ENCODE measurements at places on chromosomes 7 and 10.

DNA sequence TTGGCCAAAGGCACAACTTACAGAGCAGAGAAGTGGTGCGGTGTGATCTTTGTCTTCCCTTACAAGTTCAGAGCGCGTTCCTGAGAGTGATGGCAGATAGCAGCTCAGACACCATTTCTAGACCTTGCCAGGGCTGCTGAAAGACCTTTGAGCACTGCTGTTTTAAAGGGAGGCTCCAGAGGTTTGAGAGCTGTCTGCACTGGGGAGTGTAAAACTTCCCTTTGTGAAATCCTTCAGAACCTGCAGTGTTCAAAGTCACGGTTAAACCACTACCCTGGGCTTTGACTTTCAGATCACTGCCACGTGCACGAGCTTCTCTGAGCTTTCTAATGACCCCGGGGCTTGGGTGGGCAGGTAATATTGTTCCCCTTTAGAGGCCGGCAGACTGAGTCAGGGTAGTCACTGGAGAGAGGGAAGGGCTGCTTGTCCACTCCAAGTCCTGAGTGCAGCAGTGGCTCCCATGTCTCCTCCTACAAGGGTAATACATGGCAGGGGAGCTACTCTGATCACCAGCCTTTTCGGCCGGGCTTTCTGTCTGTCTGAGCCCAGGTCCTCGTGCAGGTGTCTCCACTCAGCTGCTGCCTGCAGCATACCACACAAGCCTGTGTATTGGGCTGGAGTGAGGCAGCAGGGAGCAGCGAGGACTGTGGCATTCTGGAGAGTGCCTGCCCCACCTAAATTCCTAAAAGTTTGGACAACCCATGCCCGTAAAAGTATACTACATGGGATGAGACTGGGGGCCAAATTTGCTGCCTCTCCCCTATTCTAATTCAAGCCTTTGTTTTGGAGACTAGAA lies 63.3 kb downstream of the ZMIZ1 start:
- DNase-seq: no peak

- DNase-seq: no peak
Measured at GRCh38 chr10:90420637-90421318, 437.1 kb downstream of the HTR7 start.

DNA sequence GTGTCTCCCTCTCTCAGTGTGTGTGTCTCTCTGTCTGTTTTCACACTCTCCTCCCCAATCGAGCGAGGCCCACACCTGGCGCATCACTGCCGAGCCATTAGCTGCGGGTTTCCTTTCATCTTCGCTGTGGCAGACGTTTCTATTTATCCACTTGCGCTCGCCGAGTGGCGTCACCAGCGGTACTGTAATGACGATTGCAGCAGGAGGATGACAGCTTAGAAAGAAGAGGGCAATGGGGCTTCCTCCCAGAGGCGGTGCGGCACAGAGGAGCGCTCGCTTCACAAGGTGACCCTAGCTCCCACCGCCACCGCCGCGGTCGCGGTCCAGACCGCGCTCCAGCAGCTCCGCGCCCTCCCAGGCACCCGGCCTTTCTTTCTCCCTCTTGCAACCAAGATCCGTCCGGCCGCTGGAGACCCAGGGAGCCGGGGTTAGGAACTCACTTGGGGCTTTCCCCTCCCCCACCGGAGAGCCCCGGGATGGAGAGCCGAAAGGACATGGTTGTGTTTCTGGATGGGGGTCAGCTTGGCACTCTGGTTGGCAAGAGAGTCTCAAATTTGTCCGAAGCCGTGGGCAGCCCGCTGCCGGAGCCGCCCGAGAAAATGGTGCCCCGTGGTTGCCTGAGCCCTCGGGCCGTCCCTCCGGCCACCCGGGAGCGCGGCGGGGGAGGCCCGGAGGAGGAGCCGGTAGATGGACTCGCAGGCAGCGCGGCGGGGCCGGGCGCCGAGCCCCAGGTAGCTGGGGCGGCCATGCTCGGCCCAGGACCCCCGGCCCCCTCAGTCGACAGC lies at the start of gene EVX1:
TSS of gene EVX1 (plus strand) at position 248 of the 785 bp plus-strand sequence. CDS start at position 477, 229 bp downstream.
- peak; percentile 25 for DNase-seq

DNA sequence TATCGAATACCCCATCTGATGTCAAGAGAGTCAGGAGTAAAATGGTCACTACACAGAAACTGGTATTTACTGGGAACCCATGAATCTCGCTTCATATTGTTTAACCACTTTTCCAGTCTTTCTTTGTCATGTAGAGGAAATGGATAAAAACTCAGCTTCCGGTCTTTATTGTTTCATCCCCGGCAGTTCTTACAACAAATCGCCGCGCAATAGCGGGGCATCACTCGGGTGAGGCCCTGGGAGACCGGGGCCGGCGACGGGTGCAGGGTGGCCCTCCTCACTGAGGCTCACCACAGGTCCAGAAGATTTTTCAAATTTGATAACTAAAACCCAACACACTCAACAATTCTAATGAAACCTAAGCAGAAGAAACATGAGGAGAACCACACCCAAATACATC lies 35.6 kb upstream of the PTPRN2 start:
- no peak for DNase-seq

DNA sequence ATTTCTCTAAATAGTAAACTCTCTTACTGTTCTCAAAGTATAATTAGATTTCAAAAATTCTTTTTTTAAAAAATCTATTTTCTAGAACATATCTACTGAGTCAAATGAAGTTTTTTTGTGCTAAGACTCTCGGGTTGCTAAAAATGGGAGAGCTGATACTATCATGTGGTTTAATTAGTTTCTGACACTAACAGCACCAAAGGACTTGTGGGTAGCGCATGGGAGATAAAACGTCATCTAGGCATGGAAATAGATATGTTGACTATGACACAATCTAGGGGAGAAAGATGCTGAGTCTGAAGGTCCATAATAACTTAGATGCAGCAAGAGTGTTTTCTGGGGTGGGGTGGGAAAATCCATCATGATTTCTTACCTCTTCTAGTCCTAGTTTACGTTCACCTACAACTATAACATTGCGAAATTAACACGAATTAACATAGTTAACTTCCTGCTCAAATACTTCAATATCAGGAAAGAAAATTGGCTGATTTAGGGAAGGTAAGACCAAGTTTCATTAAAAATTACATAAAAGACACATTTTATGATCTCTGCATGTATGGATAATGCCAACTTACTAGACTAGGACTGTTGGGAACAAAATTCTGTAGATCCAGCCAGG lies 14.3 kb upstream of the ARMC3 start:
- no peak for DNase-seq

- DNase-seq: no peak
Measured at GRCh38 chr7:47103498-47104205, 478.3 kb downstream of the TNS3 start.

GRCh38 chr10:121252756-121253155 lies 345.5 kb downstream of the FGFR2 start:
- DNase-seq: no peak

GRCh38 chr7:75642810-75643486 lies 95.8 kb downstream of the HIP1 start:
- peak; percentile 49 for DNase-seq

GRCh38 chr7:33191340-33191739 lies 62.0 kb downstream of the BBS9 start:
- DNase-seq: no peak

DNA sequence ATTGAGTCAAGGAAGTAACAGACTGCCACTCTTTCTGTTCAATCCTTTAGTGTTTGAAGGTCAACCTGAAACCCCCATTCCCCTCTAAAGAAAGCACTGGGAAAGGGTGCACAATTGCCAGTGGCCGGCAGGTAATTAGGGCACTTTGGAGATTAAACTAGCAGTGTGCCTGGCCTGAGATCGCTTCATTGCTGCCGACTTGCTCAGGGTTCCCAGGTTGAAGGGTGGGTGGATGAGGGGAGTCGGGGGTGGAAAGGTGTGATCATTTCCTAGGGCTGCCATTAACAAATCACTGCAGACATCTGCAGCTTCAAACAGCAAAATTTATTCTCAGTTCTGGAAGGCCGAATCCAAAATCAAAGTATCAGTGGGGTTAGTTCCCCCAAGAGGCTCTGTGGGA lies 16.3 kb upstream of the BTBD16 start:
- DNase-seq: no peak

DNA sequence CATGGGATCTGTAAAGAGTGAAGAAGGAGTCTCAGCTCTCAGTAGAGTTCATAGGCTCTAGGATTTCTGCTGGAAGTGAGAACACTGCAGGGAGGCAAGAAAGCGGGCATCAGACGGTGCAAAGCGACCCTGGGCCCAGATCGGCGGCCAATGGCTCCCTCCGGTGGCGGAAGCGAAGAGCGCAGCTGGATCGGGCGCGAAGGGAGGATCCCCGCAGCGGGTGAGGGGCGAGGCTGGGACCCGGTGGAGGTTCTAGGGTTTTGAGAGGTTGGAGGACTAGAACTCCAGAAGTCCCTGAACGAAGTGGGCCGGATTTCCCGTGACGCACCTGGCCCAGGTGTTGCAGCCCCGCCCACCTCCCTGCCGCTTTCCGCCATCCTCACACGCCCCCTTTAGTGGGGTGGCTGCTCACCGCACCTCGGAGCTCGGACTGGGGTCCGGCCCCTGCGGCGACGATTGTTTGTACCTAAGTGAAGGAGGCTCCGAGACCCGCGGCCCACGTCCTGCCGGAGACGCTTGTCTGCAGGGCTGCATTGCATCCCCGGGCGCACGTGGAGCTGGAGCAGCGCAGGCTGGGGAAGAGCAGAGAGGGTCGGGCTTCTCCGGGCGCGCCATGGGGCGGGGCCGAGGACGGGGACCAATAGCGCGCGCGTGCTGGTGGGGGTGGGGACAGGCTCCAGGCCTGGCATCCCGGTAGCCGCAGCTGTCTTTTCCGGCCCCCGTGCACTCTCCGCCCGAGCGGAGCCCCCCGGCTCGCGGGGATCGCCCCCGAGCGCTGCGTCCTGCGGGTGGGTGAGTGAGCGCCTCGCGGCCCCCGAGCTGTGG lies at the start of gene SLC12A9:
TSS of gene SLC12A9 (plus strand) at position 666 of the 825 bp plus-strand sequence. CDS start 1,485 bp downstream, outside the sequence.
- peak; percentile 77 for DNase-seq

- DNase-seq: no peak
Measured at GRCh38 chr7:7609330-7609729, 31.2 kb upstream of the UMAD1 start.

GRCh38 chr10:89475591-89475998 lies 59.8 kb downstream of the SLC16A12 start:
- DNase-seq: no peak

GRCh38 chr10:97923057-97923456 lies 73.4 kb downstream of the GOLGA7B start:
- no peak for DNase-seq

GRCh38 chr10:71812016-71812912 lies 38.8 kb downstream of the PSAP start:
- peak; percentile 50 for DNase-seq

DNA sequence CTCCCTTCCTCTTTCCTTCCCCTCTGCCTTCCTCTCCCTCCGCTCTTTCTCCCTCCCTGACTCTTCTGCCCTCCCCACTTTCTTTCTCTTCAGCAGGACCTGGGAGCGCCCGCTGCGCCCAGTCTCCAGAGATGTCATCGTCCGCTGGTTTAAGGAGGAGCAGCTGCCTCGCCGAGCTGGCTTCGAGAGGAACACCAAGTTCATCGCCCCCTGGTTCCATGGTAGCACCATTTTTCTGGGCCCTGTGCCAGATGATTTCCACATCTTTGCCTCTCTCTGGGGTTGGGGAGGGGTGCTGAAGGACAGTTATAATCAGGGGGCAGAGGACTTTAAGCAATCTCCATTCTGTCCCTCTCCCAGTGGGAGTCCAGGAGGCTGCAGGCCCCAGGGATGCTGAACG lies 71.6 kb downstream of the SH2D4B start:
- DNase-seq: no peak

GRCh38 chr10:68125772-68126171 lies 16.5 kb downstream of the MYPN start:
- DNase-seq: no peak

DNA sequence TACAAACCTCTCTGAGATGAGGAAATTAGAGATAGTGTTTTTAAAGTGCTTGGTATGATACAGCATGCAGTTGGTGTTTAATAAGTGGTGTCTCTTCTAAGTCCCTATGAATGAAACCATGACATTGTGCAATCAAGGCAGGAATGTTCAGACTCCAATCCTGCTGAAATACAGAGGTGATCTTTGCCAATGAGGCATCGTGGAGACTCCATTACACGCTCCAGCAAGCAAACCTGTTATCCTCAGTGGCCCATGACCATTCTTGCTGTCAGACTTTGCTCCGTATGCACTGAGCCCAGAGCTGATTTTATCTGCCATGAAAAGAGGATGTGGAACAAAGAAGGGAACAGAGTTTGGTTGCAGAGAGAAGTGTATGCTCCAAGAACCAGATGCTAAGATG lies 47.3 kb downstream of the CDHR3 start:
- DNase-seq: no peak

- DNase-seq: no peak
Measured at GRCh38 chr10:119209736-119210355, 2.5 kb downstream of the GRK5 start.

- no peak for DNase-seq
Measured at GRCh38 chr10:110815354-110816004, 56.2 kb upstream of the PDCD4 start.

DNA sequence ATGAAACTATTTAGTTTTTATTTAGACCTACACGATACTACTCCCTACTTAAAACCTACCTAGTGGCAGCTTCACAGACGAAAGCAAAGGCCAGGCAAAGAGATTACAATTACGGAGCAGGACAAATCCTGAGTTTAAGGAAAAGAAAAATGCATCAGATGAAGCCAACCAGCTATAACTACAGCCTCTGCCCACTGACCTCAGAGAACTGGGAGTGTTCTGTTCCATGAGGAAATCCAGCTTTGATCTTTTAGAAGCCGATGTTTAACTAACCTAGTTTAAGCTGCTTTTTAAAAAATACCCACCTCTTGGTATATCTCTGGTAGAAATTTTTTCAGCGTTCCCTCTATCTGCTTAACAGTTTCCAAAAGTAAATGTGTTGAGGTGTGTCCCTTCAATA lies 3.0 kb upstream of the UPF2 start:
- DNase-seq: no peak

- DNase-seq: no peak
Measured at GRCh38 chr7:141442781-141443180, 108.4 kb upstream of the AGK start.
